ENCODE measurements at places on chromosomes 11 and 22.

GRCh38 chr22:50129121-50129736, 39.4 kb downstream of the MOV10L1 start:
- no peak for DNase-seq

- DNase-seq = no peak
Measured at GRCh38 chr11:116731097-116731761, 41.6 kb downstream of the BUD13 start.

- no peak for DNase-seq
Measured at GRCh38 chr22:36958366-36958765, 44.9 kb downstream of the CSF2RB start.

DNA sequence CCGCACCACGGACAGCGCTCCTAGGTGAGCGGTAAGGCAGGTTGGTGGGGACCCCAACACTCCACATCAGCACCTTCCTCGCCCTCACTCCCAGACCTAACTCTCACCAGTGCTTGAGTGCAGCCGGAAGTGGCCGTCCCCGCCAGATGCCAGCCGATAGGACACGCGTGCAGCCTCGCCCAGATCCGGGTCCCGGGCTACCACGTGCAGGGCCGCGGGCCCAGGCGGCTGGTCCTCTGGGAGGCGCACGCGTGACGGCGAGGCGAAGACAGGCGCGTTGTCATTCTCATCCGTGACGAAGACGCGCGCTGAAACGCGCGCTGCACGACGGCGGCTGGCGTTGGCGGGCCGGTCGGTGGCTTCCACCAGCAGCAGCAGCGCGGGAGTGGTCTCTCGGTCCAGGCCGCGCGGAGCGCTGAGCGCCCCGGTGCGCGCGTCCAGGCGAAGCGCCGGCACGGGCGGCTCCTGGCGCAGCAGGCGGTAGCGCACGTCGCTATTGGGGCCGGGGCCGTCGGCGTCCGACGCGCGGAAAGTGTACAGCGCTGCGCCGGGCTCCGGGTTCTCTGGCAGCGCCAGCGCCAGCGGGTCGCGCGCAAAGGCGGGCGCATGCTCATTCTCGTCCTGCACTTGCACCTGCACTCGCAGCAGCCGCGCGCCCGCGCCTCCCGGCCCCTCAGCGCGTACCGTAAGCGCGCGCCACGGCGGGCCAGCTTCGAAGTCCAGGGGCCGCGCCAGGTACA, 10.8 kb upstream of the TPP1 start:
- no peak for DNase-seq

- no peak for DNase-seq
Measured at GRCh38 chr11:19089421-19089820, 27.5 kb upstream of the ZDHHC13 start.

DNA sequence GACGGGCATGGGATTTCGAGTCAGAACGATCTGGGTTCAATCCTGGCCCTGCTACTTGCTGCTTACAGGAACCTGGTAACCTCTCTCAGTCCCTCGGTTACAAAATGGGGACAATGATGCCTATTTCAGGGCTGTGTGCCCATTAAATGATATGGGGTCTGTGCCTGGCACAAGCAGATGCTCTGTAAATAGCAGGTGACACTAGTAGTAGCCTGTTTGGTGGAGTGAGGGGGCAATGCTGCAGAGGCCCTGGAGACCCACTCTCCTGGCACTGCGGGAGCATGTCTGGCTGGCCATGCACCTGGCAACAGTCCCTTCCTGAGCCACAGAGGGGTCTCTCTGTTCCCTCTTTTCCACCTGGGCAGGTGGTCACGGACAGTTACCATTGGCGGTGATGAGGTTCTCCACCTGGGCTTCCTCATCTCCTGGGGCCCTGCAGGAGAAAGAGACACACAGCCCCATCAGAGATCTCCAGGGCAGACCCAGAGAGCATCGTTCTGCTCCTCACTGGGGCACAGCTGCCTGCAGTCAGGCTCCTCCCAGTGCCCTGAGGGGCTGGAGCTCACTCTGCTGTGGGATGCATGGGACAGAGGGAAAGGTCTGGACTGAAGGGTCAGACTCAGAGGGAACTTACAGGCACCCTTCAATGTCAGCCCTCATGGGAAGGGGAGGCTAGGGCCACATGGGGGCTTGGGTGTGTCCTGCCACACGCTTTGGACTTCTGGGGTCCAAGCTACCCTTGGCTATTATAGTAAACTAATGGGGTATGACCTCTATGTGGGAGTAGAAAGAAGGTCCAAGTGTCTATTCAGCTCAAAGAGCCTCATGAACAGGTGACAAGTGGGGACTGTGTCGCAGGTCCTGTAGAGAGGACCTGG, 15.6 kb upstream of the FXYD2 start:
- no peak for DNase-seq

DNA sequence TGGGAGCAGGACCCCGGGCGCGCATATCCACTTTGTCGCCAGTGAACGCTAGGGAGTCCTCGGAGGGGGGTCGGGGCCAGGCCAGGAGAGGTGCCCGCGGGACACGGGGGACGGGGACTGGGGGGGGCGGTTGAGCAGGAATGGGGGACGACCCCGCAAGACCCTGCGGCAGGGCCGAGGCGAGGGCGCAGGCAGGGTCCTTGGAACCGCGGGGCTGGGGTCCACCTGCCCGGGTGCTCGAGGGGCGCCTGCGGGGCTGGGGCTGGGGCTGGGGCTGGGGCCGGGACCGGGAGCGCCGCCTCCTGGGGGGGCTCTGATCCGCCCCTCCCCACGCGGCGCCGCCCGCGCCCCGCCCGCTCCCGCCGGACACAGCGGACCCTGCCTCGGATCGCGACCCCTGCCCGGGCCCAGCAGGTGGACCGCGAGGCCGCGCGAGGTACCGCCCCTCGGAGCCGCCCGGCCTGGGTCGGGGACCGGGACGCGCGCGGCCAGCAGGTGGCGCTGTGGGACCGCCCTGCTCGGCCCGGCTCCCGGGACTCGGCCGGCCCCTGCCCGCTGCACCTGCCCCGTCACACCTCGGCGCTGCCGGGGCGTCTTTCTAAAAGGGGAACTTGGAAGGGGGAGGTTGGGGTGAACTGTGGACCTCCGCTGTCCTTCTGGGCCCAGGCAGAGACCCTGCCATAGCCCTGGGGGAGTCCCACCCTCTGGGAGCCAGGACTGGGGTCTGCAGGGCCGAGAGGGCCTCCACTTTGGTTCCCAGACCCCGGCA, 11.0 kb downstream of the CRELD2 start:
- no peak for DNase-seq

DNA sequence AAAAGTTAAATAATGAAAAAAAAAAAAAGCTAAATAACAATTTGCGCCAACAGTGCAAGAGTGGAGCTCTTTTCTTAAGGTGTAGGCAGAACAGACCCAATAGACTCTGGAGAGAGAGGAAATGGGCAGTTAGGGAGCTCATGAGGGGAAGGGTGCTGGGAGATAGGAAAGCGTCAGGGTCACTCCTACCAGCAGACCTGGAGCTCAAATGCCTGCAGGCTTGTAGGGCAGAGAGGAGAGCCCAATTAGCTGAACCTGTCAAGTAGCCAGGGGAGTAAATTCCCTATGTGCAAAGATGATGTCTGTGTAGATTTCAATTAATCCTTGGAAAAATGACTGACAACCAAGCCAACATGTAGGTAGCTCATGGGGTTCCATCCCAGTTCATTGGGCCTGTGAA, 73.0 kb downstream of the RAB30 start:
- DNase-seq = no peak

DNA sequence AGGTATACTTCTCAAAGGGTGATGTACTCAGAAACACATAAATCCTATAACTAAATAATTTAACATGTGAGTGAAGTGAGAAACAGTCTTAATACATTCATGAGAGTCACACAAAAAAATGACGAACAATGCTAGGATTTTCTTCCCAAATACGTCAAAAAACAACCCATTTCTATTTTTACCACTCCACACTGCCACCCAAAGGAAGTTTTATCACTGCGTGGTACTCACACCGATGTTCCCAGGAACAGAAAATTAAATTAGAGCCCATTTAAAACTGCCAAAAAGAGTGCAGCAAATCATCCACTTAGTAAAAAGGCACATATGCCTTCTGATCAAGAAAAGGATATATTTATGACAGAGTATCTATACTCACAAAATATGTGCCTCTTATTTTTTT, 710.9 kb upstream of the FAT3 start:
- DNase-seq = no peak

GRCh38 chr22:24827296-24827695, 21.3 kb downstream of the SGSM1 start:
- no peak for DNase-seq

DNA sequence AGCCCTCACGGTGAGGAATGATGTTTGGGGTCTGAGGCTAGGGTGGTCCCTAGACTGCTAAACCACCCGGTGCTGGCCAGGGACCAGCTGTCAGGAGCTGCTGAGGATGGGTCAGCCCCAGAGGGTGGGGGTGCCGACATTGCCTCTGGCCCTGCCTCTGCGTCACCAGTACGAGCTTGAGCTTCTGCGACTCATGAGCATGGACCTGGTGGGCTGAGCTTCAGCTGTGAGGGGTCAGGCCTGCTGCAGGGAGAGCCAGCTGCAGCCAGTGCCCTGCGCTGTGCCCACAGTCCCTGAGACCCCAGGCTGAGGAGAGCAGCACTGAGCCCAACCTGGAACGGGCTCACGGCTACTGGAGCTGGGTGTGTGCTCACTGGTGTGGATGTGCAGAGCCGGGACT, 7.0 kb downstream of the DERL3 start:
- no peak for DNase-seq

DNA sequence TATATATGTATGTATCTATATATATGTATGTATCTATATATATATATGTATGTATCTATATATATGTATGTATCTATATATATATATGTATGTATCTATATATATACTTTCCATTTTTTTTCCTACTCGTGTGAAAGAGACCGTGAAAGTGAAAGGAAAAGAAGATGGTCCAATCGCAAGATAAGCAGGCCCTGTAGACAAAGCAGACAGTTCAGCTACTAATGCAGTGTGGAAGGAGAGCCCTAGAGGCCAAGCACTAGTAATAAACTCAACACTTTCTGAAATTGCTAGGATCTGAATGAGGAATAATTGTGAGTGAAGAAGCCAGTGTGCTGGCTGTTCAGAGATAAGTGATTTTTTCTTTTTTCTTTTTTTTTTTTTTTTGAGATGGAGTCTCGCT, 47.2 kb downstream of the MCHR1 start:
- no peak for DNase-seq

DNA sequence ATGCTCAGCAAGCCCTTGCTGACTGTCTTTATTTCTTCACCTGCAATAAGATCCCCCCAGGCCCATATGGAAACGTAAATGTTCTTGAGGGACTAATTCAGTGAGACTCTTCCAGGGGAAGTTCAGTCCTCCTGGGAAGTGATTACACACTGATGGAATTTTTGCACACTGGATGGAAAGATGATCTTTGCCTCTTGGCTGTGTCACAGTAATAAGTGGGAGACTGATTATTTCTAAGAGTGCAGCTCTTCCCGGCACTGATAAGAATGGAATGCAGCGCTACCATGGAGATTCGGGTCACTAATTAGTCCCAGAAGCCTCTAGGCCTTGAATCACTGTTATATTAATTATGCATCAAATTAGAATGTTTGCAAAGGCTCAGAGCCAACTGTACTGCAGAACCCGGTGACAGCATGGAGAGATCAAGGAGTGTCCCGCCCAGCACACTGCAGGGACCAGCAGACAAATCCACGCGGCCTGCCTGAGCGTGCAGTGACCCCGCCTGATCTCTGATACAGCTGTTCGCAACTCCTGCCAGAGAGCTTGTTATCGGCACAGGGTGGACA, 178.3 kb downstream of the SNX19 start:
- DNase-seq = no peak

DNA sequence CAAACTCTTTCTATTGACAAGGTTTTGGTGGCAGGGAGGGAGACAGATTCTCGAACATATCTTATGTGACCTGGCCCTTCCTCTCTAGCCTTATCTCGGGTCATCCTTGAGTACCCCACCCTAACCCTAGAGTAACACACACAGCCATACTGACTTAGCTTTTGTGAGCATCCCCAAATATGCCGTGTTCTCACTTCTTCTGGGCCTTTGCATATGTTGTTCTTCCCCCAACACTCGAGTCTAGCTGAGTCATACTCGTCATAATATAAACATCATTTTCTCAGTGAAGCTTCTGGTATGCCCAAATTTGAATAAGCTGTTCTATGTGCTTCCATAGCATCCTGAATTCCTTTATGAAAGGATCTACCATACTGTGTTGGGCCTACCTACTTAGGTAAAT, 8.0 kb downstream of the TTC17 start:
- no peak for DNase-seq

DNA sequence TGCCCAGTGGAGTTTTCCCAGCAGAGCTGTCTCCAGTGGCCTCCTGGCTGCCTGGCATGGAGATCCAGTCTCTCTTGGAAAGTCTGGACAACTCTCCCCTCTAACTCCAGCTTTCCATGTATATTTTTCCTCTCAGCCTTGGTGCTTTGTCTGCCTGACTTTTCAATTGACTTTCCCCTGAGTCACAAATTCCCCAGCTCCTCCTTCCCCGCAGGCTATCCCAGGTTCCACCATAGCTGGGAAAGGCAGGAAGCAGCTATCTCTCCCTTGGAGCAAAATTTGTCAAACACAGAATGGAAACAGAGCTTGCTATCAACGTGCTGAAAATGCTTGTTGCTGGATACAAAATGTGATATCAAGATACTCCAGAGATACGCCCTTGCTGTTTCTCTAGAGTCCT, 384.8 kb downstream of the TMEM135 start:
- DNase-seq = no peak

GRCh38 chr22:23700706-23701105, 9.9 kb downstream of the RGL4 start:
- no peak for DNase-seq

GRCh38 chr11:113035708-113036107, 74.5 kb downstream of the NCAM1 start:
- DNase-seq = no peak

- DNase-seq = no peak
Measured at GRCh38 chr11:127226949-127227348, 226.4 kb upstream of the KIRREL3 start.

- no peak for DNase-seq
Measured at GRCh38 chr11:133515107-133515506, 17.2 kb downstream of the OPCML start.

- no peak for DNase-seq
Measured at GRCh38 chr11:45659818-45660160, 5.6 kb downstream of the CHST1 start.

DNA sequence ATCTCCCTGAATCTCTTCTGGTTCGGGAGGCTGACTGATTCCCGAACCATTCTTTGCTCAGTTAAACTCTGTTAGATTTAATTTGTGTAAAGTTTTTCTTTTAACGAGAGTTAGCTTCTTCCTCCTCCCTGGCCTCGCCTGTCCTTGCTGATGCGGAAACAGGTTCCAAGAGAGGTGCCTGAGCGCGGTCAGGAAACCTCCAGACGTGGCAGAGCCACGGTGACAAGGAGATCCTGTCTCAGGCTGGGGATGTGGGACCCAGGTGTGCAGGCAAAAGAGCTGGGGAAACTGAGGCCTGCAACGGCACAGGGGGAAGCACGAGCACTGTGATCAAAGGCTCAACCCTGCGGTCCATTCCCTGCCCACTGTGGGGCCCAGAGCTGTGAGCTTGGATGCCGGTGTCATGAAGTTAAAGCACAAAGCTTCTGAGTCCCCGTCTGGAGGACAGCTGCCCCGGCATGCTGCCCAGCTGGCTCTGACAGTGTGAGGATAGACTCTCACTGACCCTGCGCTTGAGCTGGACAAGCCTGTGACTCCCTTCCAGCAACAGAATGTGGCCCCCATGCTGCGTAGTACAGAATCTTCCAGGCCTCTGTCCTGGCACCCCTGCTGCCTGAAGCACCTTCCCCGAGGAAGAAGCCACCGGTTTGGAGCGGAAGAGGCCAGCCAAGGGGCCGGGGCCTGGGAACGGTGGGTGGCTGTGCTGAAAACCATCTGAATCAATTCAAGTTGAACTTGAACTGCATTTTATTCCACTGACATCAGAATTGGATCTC, 960.6 kb downstream of the BRD1 start:
- DNase-seq = no peak

GRCh38 chr22:19473578-19473977, 5.4 kb downstream of the UFD1 start:
- no peak for DNase-seq
